ENCODE measurements at places on chromosomes 16 and 17.

- peak; percentile 17 for DNase-seq
Measured at GRCh38 chr17:33927732-33928133, 327.4 kb upstream of the CCL2 start.

DNA sequence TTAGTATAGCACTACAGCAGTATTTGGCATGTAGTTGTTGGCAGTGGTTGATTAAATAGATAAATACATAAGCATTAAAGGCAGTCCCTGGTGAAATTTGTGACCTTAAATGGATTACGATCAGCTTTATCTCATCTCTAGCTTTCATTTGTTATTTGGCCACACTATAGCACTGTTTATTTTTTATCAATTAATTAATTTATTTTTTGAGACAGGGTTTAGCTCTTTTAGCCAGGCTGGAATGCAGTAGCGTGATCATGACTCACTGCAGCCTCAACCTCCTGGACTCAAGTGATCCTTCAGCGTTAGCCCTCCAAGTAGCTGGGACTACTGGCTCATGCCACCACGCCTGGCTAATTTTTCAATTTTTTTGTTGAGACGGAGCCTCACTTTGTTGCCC lies 18.7 kb upstream of the ARHGAP17 start:
- DNase-seq, result no peak

GRCh38 chr17:44556832-44557606 lies at the start of gene FZD2:
Gene FZD2 (plus strand): TSS chr17:44557484. CDS start chr17:44557689, 205 bp downstream.
- DNase-seq, result peak; percentile 82

- no peak for DNase-seq
Measured at GRCh38 chr17:65511316-65511715, 50.1 kb downstream of the AXIN2 start.

- no peak for DNase-seq
Measured at GRCh38 chr17:59863616-59864015, 29.1 kb downstream of the TUBD1 start.

DNA sequence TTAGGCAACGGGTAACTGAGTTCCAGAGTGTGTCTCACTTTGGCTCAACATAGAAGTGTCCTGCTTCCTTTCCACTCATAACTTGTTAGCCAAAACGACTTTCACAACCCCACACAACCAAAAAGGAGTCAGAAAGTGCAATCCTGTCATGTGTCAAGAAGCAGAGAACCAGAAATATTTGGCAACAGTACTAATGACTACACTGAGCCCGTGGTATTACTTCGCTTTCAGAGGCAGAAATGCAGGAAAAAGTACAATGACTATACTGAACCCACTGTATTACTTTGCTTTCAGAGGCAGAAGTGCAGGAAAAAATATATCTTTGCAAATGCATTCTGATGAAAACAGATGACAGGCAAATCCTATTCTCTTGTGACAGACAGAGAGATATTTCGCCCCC lies 484.6 kb downstream of the KIF2B start:
- no peak for DNase-seq

GRCh38 chr16:12079412-12079965 lies 103.0 kb downstream of the SNX29 start:
- DNase-seq, result no peak

GRCh38 chr17:72099919-72100318 lies 20.9 kb upstream of the SOX9 start:
- no peak for DNase-seq

- DNase-seq, result no peak
Measured at GRCh38 chr17:15981208-15981607, 18.3 kb downstream of the ZSWIM7 start.

DNA sequence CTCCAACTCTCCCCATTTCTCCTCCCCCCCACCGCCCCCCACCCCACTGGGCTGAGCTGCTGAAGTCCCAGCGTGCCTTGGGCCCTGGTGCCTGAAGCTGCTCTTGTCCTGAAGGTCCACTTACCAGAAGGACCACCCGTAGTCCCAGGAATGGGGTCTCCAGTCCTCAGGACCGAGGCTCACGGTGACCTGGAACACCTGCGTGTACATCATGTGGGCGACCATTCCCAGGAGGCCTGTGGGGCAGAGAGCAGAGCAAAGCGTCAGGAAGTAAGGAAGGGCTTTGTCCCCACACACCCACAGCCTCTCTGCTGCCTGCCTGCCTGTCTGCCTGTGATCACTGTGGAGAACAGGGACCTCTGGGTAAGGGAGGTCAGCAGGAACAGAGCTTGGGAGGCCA lies 218.7 kb downstream of the GSG1L start:
- no peak for DNase-seq

- no peak for DNase-seq
Measured at GRCh38 chr17:14157822-14158221, 78.8 kb downstream of the CDRT15 start.

- DNase-seq, result no peak
Measured at GRCh38 chr17:77185137-77185536, 44.4 kb downstream of the SEC14L1 start.

GRCh38 chr16:11094075-11094856 lies 149.9 kb downstream of the CLEC16A start:
- no peak for DNase-seq

- DNase-seq, result no peak
Measured at GRCh38 chr16:89561884-89562599, 1.6 kb downstream of the RPL13 start.

DNA sequence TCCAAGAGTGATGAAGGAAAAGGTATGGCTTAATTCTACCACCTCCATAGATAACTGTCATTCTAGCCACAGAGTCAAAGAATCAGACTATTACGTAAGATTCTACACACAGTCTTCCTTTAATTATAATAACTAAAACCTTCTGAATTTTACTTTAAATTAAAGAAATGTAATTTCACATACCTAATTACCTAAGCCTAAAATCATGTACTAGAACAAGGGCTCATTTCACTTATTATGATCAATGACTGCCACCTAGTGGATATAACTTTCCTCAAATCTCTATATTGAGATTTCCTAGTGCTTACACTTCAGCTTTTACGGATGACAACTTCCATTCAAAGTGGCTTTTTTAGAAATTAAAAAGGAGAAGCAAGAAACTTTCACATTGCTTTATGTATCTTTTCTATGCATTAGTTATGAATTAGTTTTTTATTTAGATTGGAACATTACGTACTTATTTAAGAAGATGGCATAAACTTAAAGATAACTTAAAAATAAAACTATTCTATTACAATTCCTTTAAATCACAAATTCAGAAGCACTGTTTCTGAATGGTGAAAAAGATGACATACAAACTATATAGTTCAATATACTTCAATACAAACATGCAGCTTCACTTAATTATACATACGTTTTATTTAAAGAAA lies 18.2 kb upstream of the ABCA10 start:
- DNase-seq, result peak; percentile 70

- no peak for DNase-seq
Measured at GRCh38 chr17:58337600-58338453, 9.2 kb upstream of the TSPOAP1 start.

- DNase-seq, result no peak
Measured at GRCh38 chr17:17580662-17581470, 10.6 kb downstream of the PEMT start.

- no peak for DNase-seq
Measured at GRCh38 chr16:80591071-80591915, 50.5 kb downstream of the DYNLRB2 start.

- DNase-seq, result no peak
Measured at GRCh38 chr16:62752854-62753253, 716.6 kb upstream of the CDH8 start.

DNA sequence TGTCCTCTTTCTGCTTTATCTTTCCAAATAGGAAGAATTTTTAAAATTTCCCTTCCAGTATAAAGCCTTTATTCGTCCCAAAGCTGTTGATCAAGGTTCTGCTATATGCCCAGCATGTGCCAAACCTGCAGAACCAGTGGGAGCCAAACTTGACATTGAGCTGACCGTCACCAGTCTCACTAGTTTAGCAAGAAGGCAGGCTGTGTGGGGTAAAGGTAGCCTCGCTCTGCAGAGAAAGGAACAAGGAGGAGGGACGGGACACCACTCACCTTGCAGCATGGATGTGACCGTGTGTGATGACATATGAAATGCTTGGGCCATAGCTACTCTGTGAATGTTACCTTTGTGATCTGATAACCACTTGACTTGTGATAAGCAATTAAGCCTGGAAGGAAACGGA lies 392.2 kb downstream of the CPPED1 start:
- DNase-seq, result no peak

- peak; percentile 81 for DNase-seq
Measured at GRCh38 chr17:82283208-82283749, 9.8 kb upstream of the CSNK1D start.

DNA sequence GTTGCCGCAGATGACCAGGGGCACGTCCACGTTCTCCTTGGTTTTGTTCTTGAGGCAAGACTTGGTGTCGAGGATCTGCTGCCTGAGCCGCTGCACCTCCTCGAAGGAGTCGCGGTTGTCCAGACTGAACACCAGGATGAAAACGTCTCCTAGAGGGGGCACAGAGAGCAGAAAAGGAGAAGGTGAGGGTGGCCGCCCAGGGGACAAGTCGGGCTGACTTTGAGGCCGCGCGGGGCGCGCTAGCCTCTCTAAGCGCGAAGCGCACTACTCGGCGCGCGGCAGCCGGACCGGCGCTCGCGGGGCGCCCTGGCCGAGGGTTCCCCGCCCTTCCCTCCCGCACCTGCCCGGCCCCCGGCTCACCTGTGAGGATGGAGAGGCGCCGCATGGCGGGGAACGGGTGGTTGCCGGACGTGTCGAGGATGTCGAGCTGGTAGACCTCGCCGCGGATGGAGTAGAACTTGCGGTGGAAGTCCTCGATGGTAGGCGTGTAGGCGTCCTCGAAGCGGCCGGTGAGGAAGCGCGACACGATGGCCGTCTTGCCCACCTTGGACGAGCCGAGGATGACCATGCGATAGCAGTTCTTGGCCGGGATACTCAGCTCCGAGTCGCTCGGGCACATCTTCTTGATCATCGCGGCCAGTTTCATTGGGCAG lies 533 bp downstream of the RASD1 start:
- DNase-seq, result peak; percentile 79

GRCh38 chr17:7023576-7024401 lies 939 bp downstream of the BCL6B start:
- peak; percentile 41 for DNase-seq

DNA sequence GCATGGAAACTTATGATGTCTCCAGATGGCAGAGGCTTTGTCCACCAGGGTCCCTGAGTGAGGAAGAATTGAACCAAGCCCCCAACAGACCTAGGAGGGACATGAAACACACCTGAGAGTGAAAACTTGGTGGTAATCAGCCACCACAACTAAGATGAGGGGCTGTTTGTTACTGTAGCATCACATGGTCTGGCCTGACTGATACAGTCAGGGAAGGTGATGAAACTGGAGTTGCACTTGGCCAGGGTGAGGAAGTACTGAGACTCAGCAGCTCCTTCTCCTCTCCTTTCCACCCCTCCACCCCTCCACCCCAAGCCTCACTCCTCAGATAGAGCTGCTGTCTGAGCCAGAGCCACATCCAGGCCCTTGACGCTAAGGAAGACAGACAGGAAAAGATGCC lies 37.2 kb downstream of the C16orf82 start:
- no peak for DNase-seq

- DNase-seq, result no peak
Measured at GRCh38 chr17:40526668-40527067, 25.2 kb upstream of the TNS4 start.

DNA sequence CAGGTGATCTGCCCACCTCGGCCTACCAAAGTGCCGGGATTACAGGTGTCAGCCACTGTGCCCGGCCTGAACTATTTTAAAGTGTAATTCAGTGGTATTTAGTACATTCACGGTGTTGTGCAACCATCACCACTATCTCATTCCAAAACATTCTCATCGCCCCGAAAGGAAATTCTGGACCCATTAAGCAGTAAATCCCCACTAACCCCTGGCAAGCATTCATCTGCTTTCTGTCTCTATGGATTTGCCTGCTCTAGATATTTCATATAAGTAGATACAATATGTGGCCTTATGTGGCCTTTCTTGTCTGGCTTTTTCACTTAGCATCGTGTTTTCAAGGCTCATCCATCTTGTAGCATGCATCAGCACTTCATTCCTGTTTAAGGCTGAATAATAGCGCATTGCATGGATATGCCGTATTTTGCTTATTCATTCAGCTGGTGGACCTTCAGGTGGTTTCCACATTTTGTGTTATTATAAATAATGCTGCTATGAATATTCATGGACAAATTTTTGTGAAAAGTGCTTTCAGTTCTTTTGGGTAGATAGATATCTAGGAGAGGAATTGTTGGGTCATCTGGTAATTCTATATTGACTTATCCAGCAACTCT lies 8.4 kb upstream of the HERPUD1 start:
- DNase-seq, result no peak

DNA sequence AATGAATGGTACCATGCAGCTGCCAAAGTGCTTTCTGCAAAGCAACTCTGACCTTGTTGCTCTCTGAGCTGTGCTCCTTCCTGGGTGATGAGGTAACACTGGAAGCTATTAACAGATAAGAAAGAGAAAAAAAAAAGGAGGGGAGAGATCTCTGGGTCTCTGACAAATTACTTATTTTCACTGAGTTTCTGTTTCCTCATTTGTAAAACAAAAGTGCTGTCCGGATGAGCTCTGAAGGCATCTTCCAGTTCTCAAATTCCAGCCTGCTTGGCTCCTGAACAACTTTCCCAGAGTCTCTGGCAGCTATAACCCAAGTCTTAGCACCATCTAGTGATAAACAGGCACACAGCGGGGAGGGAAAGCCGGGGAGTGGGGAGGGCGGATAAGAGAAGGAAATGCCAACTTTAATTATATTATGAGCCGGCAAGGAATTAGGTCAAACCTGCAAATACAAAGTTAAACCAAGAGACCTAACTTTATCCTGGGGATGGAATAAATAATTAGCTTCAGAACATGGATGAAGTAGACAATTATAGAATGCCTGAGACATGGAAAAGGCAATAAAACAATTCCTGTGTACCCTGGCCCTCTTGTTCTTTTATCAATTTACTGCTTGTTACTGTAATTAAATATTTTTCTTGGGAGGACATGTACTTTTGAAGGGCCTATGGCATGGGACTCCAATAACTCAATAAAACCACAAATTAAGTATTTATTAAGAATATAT lies 61.3 kb upstream of the KIFC3 start:
- peak; percentile 38 for DNase-seq

DNA sequence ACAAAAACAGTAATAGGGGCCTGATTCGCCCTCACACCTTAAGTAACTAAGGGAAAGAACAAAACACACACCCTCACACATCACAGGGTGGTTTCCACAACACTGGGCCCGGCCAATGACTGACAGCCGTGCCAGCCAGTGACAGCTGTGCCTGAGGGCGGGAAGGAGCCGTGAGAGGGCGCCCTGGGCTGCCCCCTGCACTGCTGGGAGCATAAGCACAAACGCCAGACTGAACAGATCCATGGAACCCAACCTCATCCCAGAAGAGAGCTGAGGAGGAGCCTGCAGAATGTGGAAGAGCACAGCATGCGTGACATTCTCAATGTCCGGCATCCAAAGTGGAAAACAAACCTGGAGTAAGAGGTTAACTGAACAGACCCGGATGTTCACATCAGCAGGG lies 16.0 kb downstream of the CSNK1D start:
- peak; percentile 3 for DNase-seq

GRCh38 chr16:20707461-20707860 lies 10.0 kb upstream of the ACSM1 start:
- DNase-seq, result no peak

GRCh38 chr17:46818316-46818928 lies at the start of gene WNT3:
Gene WNT3 (minus strand): TSS chr17:46818692. CDS start chr17:46818597, 95 bp downstream.
- peak; percentile 64 for DNase-seq
